ENCODE measurements at places on chromosomes 2 and 18.

- no peak for DNase-seq
Observed at GRCh38 chr2:86800856-86801567, 10.3 kb upstream of the CD8A start.

GRCh38 chr2:160144280-160144990 is 55.6 kb downstream of the ITGB6 start:
- DNase-seq, result peak; percentile 20

GRCh38 chr18:78873926-78874500 is 105.6 kb upstream of the SALL3 start:
- peak; percentile 38 for DNase-seq

GRCh38 chr18:1370552-1370951 is 465.9 kb downstream of the ADCYAP1 start:
- no peak for DNase-seq

GRCh38 chr2:216015722-216016464 is 2.5 kb upstream of the MREG start:
- no peak for DNase-seq

- peak; percentile 77 for DNase-seq
Observed at GRCh38 chr2:14428056-14428455, 204.5 kb upstream of the LRATD1 start.

DNA sequence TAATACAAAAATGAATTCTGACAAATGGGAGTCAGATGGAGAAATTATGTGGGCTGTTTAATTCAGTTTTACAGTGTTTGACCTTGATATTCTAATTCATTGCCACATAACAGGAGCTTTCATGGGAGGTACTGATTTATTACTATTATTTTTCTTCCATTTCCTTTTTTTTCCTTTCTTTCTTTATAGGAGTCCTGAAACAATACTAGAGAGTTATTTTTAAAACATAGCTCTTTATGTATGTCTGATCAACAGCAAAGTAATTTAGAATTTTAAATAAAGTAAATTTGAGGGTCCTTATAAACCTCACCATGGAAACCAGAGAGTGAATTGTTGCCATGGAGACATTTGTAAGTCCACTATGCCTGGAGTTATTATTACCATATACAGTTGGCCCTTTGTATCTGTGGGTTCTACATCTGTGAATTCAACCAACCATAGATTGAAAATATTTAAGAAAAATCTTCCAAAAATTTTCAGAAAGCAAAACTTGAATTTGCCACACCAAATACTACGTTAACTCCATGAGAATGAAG is 40.9 kb upstream of the PPP4R1 start:
- no peak for DNase-seq

DNA sequence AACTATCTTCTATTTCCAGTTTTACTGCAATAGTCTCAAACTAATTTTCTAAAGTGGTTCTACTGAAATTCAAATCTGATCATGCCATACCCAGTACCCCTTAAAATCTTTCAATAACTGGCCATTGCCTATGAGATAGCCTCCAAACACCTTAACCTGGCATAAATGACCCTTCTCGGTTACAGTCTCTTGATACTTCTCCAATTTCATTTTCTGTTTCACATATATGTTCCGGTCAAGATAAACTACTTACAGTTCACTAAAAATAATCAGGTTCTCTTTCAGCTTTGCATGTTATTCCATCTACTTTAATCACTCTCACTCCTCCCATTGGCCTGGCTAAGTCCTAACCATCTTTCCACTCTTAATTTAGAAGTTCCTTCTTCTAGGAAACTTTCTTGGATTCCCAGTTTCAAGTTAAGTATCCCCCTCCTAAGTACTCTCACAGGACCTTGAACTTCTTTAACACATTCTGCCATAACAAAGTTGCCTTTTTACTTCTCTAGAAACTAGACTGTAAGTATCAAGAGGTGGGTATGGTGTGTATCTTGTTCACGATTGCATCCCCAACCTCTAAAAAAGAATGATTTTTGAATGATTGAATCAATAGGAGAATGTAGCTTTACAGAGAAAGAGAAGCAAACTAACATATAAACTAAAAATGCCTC is 110.2 kb upstream of the RBBP8 start:
- DNase-seq, result no peak

DNA sequence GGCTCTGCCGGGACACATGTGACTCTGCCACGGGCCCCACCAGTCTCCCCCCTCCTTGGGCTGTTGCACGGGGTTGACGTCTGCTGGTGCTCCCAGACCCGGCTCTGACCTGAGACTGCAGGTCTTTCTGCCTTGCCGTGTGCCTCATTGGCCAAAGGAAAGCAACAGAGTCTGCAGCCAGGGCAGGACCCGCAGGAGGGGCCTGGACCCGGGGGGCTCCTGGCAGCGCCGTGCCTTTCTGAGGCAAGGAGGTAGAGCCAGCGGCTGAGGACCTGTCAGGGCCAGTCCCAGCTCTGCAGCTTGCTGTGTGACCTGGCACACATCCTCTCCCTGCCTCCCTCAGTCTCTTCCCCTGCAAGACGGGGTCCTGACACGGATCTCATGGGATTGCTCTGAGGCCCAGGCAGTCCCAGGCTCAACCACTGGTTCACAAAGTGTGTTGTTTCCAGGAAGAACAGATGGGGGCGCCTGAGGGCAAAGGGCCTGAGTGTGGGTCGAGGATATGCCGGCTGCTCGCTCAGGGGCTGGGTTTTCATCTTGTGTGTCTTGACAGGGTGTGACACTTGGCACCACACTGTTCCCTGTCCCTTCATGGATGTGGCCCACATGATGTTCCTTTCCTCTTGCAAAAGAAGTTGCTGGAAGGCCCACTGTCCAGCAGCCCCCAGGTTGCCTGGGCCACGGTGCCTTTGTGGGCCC is 9.0 kb downstream of the CAPN10 start:
- peak; percentile 19 for DNase-seq

DNA sequence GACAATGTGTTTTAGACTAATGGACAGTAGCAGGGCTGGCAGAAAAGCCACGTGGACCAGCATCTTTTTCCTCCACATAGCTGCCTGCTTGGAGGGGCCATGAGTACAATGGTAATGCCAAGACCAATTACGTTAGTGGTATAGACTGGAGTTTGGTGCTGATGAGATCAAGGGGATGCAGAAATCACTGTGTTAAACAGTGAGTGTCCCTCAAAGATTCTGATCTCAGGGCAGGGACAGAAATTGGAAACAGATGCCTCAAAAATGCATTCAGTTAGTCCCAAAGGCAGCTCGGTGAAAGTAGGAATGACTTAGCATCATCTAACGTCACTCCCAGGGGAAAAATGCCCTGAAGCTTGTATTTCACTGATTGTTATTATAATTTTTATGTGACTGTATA is 72.4 kb downstream of the SLC16A14 start:
- DNase-seq, result peak; percentile 62

DNA sequence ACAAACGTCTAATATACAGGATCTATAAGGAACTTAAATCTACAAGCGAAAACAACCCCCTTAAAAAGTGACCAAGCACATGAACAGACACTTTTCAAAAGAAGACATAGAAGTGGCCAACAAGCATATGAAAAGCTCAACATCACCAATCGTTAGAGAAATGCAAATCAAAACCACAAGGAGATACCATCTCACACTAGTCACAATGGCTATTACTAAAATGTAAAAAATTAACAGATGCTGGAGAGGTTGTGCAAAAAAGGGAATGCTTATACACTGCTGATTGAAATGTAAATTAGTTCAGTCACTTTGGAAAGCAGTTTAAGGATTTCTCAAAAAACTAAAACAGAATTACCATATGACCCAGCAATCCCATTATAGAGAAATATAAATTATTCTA is 1148.5 kb upstream of the FAM98A start:
- no peak for DNase-seq

DNA sequence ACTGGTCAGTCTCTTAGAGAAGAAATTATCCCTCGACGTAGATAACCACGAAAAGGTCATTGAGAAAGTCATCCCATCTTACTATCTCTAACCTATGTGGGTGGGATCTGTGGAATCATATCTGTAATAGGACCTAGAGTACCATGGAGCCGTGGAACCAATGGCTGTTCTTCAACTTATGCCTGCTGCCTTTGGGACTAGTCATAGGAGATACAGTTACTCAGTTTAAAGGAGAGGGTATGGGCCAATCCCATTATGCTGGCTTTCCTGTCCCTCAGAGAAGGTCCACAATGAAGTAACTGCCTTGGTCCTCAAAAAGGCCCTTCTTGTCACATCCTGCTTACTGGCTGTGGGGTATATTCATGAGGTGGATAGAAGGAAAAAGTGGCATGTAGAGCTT is 77.5 kb downstream of the FEZ2 start:
- DNase-seq, result no peak

GRCh38 chr2:234368861-234369261 is 128.0 kb downstream of the ARL4C start:
- DNase-seq, result peak; percentile 52

- peak; percentile 63 for DNase-seq
Observed at GRCh38 chr2:237498341-237498740, 11.3 kb downstream of the MLPH start.

GRCh38 chr2:144097440-144098225 is 422.3 kb downstream of the ZEB2 start:
- DNase-seq, result no peak

GRCh38 chr2:213185147-213185822 is 33.9 kb upstream of the IKZF2 start:
- no peak for DNase-seq

DNA sequence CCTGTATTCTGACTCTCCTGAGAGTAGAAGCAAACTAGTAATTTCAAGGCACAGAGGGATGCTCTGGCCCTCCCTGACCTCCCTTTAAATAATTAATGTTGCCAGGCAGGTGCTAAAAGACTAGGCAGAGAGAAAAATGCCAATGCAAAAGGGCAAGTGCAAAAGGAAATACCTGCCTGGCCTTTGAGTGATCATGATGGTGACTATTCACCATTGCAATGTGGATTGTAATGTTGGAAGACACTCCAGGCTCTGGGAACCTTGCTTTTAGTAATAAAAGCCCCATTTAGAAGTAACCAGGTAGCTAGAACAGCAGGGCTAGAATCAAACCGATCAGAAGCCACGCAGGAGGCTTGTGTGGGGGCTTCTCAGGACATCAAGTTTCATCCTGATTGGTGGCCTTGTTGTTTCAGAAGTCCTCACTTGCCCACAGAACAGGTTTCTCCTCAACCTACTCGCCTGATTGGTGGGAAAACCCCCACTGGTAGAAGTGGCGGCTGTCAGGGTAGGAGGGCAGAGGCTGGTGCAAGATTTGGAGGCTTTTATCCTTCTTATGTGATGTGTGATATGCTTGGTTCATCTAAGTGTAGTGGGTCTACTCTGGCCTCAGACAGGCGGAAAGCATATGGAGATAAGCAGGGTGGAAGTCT is 16.0 kb upstream of the CHRNA1 start:
- no peak for DNase-seq

DNA sequence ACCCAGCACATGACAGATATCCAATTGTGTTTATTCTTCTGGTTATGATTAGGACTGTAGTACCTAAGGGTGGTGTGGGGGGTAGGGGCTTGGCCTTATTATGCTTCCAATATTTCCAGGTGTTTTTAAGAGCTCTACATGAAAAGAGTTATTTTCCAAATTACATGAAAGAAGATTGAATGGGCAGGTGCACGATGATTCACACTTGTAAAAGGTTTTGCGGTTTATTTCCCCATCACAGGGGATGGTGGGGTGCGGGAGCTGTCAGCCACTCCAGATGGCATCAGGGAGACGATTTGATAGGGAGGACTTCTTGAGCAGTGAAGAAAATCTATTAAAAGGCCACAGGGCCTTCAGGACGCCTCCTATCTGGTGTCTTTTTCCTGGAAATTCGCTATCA is 15.1 kb upstream of the CCBE1 start:
- DNase-seq, result no peak

GRCh38 chr2:241996100-241996499 is 126.6 kb downstream of the RTP5 start:
- DNase-seq, result no peak

DNA sequence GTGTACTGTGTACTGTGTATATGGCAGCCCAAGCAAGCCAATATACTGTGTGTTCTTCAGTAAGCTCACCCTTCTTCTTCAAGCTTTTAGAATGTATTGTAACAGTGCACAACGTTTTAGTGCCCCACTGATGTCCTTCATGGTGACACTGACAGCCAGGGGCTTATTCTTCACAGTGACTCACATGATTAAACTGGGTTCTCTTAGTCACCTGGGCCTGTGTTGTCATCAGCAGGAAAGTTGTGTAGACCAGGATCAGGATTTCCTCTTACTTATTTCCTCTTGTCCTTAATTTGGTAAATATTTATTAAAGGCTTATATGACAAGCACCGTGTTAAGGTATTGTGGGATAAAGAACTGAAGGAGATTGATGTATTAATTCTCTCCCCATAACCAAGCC is 67.9 kb upstream of the THOC1 start:
- DNase-seq, result no peak

DNA sequence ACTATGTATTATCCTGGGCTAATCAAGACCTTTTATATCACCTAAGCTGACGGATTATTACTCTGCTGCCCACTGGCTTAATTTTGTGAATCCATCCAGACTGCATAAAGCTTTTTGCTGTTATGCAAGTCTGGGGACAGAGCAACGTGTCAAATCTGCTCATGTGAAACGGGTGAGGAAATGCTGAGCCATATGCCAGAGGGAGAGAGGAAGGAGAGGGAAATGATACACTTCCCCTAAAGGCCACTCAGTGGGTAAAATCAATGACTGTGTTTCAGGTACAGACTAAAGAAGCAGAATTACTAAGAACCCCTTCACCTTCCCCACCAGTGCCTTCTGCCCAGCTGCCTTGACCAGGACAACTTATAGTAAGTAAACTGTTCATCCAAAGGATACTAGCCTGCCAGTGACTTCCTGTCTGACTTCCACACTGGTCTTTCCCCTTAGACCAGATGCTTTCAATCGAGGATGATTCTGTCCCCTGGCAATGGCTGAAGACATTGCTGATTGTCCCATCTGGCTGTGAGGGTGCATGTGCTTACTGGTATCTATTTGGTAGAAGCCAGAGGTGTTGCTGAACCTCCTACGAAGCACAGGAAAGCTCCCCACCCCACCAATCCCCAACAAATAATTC is 43.0 kb downstream of the STAT1 start:
- no peak for DNase-seq

- DNase-seq, result no peak
Observed at GRCh38 chr2:239386872-239387445, 13.9 kb downstream of the HDAC4 start.

DNA sequence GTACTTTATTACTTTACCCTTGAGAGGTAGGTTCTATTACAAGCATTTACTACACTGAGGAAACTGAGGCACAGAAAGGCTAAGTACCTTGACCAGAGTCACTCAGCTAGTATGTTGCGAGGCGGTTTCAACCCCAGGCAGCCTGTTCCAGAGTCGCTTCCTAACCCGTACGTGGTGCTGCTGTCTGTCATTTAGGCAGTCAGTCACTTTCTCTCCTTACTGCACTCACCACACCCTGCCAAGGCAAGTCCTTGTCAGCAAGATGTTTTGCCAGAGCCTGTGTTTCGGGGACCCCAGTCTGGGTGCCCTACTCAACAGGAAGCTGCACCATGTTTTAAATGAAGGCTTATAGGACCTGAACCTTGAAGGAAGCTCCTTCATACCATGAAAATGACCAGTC is 174.9 kb downstream of the TPGS2 start:
- DNase-seq, result no peak

Data from AG08395 (cell line).